Stimulated activated CD8-positive, alpha-beta memory T cell treated with anti-CD3 and anti-CD28 coated beads, Interleukin-12 subunit alpha, Interleukin-12 subunit beta, amount 100 ng/mL, for 1 hour (primary cell): ENCODE measurements at places on chromosomes 12 and 14.

- no peak for DNase-seq
These were observed 50.7 kb downstream of the FLRT2 start for GRCh38 chr14:85580536-85581140.

DNA sequence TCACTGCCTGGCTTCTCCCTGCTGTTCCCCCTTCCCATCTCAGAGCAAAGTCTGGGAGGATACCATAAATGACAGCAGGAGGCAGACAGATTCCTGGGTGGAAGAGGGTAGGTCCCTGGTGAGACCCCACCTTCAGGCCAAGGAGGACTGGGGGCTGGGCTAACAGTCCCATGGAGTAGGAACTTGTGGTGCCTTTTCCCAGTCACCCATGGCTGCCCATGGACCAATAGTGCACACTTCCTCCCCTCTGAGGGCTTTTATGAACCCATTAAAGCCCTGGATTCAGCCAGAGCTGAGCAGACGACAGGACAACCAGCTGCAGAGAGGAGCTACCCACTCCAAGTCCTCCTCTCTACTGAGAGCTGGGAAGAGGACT, 36.6 kb upstream of the OR5AU1 start:
- DNase-seq = no peak

GRCh38 chr14:93989939-93990338, 7.2 kb upstream of the CCDC197 start:
- no peak for DNase-seq

GRCh38 chr14:93067088-93067487, 48.6 kb downstream of the ITPK1 start:
- DNase-seq = no peak

DNA sequence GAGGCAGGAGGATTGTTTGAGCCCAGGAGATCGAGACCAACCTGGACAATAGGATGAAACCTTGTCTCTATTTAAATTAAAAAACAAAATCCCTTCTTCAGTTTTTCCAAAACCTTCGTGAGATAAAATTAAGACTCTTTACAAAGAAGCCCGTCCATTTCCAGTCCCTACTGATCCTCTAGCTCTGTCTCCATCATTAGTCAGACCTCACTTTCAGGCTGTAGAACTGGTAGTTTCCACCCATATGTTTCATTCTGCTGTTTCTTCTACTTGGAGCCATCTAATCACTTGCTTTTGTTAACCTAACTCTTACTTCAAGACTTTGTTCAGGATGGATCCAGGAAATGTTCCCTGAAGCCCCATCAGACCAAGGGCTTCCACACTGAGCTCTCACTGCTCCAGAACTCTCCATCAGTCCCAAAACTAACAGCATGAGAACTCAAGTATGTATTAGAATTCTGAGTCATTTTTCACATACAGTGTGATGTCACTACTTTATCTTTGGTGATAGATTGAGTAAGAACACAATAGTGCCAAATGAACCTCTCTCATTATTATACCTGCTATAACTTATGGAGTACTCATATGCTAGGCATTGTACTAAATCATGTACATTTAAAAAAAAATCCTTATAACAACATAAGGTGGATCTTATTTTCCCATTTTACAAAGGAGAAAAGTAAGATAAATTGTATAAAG, 90.8 kb downstream of the PRICKLE1 start:
- no peak for DNase-seq

GRCh38 chr14:44070046-44070445, 437.0 kb downstream of the FSCB start:
- DNase-seq = no peak

DNA sequence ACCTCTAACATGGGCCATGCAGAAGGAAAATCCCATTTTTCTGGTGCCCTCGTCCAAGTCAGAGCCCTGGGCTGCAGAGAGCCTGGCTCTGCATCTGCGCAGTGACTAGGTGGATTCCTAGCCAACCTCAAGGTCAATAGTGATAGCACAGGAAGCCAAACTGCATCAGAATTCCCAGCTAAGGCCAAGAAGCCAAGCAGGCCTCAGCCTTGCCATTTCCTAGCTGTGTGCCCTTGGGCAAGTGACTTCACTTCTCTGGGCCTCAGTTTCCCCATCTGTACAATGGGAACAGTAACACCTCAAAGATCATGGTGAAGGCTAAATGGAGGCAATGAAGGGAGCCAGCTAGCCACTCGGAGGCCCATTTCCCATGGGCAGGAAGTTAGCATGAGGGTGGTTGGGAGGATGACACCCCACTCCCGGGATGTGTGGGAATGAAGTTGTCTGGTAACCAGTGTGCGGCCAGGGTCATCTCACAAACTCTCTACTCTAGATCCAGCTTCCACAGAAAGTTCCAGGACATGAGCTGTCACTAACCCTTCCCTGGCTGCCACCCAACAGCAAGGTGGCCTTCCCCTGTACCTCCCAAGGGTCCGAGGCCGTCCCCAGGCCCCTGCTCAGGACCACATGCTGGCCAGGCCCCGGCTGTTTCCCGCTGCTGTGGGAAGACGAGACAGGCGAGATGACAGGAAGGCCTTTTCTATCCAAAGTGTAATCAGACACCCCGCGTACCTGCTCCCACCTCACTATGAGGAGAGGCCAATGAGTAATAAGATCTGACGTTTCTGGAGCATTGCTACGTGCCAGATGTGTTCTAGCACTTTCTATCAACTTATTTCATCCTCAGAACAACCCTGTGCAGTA, 125.7 kb downstream of the SCARB1 start:
- DNase-seq = no peak

GRCh38 chr14:78595797-78596196, 425.6 kb downstream of the NRXN3 start:
- no peak for DNase-seq

DNA sequence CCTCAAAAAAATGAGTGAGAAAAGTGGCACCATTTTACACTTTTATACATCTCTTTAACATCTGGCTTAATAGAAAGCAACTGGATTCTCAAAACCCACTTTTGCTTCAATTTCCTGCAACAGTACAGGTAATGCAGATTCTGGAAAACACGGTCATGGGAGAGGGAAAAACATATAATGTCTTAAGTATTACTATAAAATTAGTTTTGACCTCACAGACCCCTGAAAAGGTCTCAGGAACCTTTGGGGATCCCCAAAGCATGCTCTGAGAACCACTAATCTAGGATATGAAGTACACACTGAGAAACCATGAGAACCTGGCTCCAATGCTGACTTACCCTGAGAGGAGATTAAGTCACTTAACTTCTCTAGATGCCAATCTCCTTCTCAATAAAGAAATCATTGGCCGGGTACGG, 64.7 kb downstream of the PPP2R5E start:
- no peak for DNase-seq

GRCh38 chr12:93098077-93098476, 169.0 kb upstream of the EEA1 start:
- peak; percentile 53 for DNase-seq

GRCh38 chr14:102085948-102086708, 716 bp downstream of the HSP90AA1 start:
- DNase-seq = peak; percentile 33

DNA sequence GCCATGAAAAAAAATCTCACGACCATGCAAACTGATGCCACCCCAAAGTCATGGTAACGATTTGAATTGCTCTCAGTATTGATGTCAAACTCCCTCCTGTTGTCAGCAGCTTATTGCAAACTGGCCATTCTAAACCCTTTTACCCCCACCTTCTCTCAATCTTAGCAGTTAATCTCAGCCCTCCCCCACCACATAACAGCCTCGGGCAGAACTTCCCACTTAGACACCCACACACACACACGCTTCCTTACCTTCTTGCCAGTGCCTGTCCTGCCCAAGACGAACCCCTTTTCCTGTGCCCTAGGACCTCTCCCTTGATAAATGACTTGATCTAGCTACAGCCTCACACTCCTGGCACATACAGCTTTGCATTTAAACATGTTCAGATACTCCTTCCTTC, 56.6 kb downstream of the GPATCH2L start:
- DNase-seq = no peak

DNA sequence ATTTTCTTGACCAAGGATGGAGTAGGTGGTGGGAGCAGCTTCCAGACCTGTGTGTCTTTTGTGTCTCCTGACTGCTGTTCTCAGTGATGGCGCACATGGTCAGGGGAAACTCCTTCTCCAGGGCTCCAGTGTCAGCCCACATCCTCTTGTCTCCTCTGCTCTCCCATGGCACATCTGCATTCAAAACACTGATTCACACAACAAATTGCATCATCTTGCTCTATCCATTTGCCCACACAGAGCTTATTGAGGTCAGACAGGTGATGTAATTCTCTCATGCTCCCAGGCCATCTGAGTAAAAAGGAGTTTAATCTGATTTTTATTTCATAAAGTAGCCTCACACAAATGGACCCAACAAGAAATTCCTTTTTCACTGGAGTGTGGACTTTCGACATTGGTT, 21.8 kb upstream of the TMEM132C start:
- DNase-seq = no peak

DNA sequence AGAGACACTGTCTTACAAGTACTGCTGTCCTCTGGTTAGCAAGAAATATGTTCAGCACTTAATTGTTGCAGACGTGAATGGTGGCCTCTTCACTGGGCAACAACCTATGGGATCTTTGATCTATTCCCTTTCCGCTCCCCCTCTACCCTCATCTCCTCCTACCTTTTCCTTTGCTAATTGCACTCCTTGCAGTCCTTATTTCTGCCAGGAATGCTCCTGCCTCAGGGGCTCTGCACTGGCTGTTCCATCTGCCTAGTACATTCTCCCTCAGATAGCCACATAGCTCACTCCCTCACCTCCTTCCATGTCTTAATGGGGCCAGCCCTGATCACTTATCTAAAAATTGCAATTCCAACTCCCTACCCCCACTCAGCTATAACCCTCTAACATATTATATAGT, 4.5 kb upstream of the NFYB start:
- no peak for DNase-seq

DNA sequence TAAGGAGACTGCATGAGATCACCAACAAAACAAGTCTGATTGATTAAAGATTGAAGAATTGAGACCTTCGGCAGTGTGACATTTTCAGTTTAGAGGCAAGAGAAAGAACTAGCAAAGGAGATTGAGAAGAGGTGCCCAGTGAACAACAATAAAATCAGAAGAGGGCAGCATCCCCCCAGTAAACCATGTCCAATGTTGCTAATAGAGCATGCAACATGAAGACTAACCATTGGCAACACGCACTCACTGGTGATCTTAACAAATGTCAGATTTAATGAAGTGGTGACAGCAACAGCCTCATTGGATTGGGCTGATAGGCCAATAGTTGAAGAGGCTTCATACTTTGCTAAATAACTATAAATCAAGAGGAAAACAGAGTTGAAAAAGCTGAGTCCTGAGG, 20.7 kb upstream of the TAS2R14 start:
- no peak for DNase-seq

DNA sequence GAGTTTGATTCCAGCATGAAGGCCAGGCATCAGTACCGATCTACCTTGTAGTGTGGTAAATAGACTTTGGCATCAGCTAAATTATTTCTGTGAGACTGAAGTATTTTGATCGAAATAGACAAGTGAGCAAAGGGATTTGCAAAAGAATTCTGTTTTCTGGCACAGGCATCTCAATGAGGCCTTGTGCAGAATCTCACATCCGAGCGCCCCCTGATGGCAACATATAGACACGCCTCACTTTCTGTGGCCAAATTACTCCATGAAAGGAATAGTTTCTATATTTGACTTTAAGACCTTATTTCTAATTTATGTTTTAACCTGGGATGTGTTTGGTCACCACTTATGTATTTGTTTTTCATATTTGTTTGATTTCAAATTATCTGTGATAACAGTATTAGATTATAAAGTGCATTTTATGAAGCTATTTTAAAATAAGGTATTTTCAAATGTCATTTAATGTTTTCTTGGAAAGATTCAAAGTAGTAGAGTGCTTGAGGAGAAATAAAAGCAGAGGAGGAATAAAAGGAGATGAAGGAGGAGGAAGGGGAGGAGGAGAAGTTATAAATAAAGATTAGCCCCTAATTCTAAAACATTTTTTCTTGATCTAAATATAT, 731.9 kb downstream of the NRXN3 start:
- no peak for DNase-seq

GRCh38 chr14:65945327-65945726, 532.8 kb downstream of the FUT8 start:
- DNase-seq = no peak

- DNase-seq = no peak
These were observed 14.5 kb upstream of the LLPH start for GRCh38 chr12:66144791-66145754.
